ENCODE measurements at places on chromosomes 3 and 15.

DNA sequence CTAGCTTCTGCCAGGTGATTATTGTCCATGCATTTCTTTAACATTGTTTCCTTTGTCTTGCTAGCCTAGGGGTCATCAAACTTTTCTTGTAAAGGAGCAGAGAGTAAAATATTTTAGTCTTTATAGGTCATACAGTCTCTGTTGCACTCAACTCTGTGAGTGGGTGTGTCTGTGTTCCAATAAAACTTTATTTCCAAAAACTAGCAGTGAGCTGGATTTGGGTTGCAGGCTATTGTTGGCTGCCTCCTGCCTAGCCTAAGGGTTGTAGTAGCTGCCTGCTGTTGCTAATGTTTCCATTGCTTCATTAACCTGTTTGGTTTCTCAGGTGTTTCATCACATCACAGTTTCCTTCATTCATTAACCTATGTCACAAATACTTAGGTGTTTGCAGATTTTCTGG, 64.0 kb upstream of the DCP1A start:
- no peak for DNase-seq

DNA sequence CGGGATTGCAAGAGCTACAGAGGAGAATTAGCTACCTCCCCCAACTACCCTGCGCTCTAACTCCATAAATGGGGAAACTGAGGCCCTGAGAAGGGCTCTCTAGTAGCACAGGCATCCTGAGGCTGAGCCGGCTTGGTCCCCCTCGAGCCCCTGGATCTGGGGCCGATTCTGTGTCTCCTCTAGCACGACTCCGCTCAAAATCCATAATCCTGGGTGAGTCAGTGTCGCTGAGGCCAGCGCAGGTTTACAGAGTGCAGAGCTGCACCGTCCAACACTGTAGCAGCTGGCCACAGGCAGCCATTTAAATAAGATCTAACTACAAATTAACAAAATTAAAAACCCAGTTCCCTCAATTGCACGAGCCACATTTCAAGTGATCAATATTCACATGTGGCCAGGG, 10.8 kb downstream of the GATA2 start:
- DNase-seq: no peak

DNA sequence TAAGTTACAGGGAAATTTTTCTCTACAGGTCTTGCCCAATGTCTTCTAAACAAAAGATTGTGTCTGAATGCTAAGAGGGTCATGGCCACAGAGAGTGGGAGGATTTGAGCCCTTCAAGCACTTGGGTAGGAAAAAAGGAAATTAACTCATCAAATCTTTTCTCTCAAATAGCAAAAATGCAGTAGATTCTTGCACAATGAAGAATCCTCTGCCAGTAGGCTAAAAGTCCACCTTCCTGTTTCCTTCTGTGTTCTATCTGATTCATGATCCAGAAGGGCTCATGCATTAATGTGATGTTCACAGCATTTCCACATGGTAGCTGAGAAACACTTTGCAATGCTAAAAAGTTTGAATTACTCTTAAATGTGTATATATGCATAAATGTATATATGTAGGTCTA, 177.1 kb downstream of the CD47 start:
- no peak for DNase-seq

DNA sequence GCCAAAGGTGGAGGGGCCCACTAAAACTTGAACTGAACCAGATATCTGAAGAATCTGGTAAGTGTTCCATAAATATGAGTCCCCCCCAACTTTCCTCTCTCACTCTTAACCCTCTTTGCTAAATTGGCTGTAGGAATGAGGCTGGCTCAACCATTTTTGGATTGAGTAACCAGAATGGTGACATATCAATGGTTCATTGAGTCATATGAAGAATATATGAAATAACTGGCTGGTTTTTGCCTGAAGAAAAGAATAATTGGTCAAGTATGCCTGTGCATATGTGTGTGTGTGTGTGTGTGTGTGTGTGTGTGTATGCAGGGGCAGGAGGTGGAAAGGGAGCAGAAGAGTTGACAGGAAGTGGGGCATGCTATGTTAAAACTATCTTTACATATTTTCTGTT, 472.9 kb upstream of the THBS1 start:
- no peak for DNase-seq

- no peak for DNase-seq
Measured at GRCh38 chr3:157527131-157527881, 24.1 kb upstream of the VEPH1 start.

DNA sequence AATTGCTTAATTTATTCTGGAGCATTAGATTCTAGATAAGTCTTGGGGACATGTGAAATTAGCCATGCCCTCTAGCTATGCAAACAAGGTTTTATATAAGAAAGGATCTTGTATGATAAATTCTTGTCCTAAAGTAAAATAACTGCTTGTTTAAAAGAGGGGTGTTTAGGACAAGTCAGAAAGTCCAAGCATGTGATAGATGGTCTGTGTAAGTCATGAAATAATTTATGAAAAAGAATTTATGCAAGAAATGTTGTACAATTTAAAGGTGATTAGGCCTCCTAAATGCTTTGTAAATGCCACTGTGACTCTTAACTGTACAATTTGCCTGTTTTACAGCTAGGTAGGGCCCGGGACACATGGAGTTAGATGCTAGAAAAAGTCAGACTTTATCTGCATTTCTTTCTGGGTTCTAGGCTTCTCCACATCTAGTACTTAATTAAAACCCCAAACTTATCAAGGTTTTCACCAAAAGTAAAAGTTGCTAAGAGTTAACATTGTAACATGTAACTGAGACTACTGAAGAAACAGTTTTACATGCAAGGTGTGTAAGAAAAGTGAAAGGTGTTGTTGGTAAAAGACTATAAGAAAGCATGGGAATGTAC, 13.2 kb downstream of the LINS1 start:
- no peak for DNase-seq

DNA sequence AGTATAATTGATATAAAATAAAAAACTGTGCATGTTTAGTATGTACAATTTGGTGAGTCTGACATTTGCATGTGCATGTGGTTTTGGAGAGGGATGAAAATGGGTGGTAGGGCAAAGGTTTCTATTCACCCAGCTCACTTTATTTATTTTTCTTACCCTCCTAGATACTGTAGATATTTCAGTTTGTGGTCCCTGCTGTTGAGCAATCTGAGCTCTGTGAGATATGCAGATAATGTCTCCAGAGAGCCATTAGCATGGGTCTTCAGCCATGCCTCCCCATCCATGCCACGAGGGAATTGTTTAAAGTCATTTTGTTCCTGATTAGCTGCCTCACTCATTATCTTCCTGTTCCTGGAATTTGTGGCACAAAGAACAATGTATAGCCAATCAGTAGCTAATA, 44.4 kb upstream of the B3GALNT1 start:
- DNase-seq: no peak

DNA sequence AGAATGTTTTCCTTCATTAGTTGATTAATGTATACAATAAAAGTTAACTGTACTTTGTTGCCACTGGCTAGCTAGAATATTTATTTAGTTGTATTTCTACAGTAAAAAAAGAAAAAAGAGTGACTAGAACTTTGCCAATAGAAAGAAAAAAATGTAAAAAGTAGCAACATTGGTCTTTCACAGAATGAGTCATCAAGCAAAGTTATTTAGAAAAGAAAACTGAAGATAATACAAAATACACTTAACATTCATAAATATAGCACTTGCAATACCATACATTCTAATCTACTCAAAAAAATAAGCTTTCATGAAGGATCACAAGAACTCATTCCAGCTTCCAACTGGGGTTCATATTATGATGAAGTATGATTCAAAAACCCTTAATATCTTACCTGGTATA, 83.4 kb downstream of the AQR start:
- DNase-seq: no peak

DNA sequence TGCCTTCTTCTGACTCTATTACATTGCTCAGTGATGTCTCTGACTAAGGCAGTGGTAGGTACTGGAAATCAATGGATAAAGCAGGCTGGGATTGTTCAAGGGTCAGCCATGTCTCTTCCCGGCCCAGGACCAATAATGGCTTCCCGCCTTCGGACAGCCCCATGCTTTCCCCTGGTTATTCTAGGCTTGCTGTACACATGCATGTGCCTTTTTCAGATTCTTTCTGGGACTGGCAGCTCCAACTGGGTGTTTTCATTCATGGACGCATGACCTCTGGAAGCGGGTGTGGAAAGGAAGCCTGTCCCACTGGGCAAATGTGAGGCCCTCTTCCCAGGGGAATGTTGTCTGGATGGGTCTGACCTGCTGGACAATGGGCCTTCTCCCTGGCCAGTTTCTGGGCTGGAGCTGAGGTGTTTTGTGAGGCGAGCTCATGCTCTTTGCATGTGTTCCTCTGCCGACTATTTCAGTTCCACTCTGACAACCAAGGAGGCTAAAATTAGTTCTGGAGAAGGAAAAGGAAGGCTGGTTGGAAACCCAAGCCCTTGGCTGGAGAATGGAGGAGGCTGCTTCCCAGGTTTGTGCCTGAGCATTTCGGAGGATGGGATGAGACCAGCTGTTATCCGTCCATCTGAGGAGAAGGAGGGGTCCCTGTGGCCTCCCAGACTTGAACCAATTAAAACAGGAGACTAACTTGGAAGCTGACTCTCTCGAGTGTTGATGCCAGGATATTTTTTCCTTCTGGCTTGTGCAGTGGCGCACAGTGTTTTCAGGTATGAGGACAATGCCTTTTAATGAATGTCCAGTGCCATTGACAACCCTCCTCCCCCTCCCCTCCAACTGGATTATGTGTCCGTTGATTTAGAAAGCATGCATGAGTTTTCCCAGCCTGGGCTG, 6.9 kb downstream of the ACVR2B start:
- DNase-seq: no peak

- DNase-seq: no peak
Measured at GRCh38 chr15:73952913-73953750, 26.9 kb downstream of the LOXL1 start.

DNA sequence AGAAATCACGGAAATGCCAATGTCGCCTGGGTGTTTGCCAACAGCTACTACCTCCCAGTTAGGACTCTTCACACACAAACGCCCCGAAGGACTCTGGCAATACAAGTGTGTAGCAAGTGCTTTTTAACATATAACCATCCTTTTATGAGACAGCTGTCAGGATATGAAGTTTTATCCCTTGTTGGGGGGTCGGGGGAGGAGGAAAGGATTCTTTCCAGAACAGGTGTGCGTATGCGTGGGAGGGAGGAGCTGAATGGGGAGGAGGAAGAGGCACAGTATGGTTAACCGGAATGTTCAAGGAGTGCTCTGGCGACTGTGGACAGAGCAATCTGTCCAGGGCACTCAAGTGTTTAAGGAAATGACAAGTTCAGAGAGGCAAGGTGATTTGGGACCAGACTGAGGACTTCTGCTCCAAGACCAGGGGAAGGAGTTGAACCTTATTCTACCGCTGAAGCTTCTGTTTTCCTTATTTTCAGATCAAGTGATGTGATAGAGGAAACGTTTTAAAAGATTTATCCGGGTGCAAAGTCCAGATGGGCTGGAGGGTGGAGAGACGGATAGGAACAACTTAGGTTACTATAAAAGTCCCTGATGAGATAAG, 1.3 kb downstream of the TSPAN3 start:
- DNase-seq: no peak

GRCh38 chr3:148828136-148828690, 602 bp downstream of the CPB1 start:
- no peak for DNase-seq

- DNase-seq: no peak
Measured at GRCh38 chr3:150090877-150091276, 120.2 kb upstream of the PFN2 start.

GRCh38 chr3:16433701-16434151, 79.8 kb downstream of the RFTN1 start:
- no peak for DNase-seq

GRCh38 chr15:58064082-58064979, 1.2 kb downstream of the ALDH1A2 start:
- DNase-seq: no peak

DNA sequence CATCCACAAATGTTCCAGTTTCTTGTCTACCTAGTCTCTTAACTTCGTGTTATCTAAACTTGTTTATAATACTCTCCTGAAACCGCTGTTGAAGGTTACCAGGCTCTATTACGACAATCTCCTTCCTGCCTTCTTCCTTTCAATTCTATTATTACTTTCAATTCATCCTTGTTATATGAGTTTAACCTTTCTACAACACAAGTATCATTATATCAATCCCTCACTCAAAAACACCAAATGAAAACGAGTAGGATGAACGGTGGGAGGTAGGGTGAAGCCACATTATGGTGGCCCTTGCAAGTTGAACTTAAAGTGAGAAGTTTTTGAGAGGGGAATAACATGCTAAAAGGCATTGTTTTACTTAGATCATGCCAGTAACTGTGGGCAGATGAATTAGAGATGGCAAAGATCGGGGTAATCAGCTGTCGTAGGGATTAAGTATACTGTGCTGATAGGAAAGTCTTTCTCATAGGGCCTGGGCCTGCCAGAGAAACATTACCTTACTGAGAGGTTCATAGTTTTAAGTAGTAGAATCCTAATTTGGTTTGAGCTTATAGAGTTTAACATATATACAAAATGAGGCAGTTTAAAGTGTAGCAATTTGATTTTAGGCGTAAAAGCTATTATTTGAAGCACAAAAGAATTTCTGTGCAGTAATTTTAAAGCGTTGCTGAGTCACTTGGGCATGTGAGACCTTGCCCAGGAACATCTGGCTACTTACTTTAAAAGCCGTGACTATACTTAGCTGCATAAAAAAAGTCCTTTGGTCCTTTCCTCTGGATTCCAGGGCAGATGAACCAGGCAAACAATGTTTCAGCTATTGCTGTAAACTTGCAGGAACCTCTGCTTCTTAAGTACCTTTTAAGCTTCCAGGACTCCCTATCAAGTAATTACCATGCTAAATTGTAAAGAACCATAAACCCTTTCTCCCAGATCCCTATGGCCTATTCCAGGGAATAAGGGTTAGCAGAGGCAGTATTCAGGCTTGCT, 3.3 kb upstream of the CEP97 start:
- no peak for DNase-seq

GRCh38 chr3:143283432-143284128, 164.0 kb downstream of the CHST2 start:
- DNase-seq: no peak

DNA sequence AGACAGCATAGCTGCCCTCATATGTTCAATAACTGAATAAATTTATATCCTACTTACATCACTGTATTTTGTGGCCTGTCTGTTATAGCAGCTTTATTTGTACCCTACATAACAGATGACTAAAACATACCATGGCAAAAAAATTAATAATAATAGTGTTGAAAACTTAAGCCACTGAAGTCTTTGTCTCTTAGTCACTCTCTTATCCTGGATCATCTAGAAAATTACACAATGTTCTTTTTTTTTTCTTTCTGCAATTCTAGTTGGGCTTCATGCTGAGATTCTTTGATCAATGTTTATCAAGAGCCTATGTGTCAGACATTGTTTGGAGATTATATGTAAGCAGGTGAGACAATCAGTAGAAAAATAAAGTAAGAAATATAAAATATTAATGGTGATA, 519.3 kb upstream of the ARPP21 start:
- no peak for DNase-seq

GRCh38 chr3:24678021-24678420, 183.4 kb upstream of the THRB start:
- DNase-seq: no peak

- no peak for DNase-seq
Measured at GRCh38 chr15:46177219-46177618, 542.4 kb downstream of the SQOR start.

DNA sequence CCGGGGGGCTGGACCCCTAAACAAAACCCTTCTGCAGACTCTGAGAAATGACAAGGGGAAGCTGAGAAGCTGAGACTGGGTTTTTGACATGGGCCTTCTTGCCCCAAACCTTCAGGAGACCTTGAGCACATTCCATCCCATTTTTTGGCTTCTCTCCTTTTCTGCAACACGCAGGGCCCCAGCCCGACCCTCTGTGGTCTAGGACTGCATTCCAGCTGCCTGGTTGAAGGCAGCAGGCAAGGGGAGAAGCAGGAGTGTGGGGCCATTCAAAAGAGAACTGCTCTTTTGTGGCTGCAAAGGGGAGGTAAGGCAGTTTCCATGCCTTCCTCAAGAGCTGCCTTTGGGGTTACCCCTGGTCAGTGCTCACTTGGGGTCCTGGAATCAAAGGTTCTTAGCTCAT, 263.0 kb downstream of the TLE3 start:
- DNase-seq: no peak
